ENCODE measurements at places on chromosomes 12 and 14.

GRCh38 chr12:6067152-6067916 is 57.1 kb downstream of the VWF start:
- no peak for DNase-seq

DNA sequence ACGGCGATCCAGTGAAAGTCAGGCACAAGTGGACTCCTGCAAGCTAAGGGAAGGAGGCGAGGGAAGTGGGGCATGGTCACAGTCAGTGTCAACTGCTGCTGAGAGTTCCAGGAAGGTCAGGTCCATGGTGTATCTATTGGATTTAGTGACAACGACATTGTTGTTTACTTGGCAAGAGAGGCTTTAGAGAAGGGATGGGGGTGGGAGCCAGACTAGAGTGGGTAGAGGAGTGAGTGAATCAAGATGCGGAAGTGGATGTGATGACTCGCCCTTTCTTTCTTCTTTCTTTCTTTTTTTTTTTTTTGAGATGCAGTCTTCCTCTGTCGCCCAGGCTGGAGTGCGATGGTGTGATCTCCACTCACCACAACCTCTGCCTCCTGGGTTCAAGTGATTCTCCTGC is 12.5 kb downstream of the P2RX7 start:
- DNase-seq: no peak

DNA sequence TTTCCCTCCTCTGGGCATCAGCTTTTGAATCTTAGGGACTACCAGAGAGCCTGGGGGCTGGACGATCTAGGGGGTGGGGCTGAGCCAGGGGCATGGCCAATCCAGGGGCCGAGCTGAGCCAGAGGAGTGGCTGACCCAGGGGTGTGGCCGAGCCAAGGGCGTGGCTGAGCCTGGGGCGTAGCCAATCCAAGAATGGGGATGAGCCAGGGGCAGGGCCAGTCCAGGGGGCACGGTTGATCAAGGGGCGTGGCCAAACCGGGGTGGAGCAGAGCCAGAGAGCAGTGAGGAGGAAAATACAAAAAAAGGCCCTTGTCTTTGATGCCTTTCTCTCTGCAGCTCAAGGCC is 219.3 kb upstream of the NOS1 start:
- DNase-seq: no peak

DNA sequence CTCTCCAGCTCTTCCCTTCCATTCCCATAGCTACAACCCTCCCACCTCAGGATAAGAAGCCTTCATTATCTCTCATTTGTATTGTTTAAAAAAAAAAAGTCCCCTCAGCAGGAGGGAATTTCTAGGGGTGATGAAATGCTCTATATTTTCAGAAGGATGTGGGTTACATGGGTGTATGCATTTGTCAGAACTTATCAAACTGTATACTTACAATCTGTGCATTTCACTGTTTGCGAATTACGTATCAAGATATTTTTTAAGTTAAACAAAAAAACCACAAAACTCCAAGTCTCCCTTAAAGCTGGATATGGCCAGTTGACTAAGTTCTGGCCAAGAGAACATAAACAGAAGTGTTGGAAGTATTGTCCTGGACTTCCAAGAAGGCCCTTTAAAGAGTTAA is 2.0 kb upstream of the FKBP11 start:
- DNase-seq: no peak

DNA sequence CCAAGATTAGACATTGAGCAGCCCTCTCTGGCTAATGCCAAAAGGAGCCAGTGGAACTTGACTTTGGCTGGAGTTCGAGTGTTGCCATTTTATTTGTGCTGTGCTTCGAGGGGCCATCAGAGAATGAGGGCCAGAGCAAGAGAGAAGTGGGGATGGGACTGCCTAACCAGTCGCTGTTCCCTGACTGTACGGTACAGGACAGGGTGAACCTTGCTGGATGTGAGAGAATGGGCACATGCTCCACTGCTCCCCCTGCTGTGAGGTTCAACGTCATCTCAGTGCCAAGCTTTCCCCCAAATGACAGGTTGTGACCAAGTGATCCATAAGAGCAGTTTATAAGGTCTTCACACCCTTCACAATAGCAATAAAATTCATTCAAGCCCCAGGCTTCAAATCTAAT is 55.1 kb upstream of the BCL11B start:
- no peak for DNase-seq

- DNase-seq: no peak
Measured at GRCh38 chr12:129675496-129675895, 228.3 kb downstream of the TMEM132D start.

GRCh38 chr14:90451961-90452360 is 55.1 kb downstream of the CALM1 start:
- no peak for DNase-seq

- DNase-seq: no peak
Measured at GRCh38 chr12:131793243-131794022, 34.8 kb upstream of the MMP17 start.

DNA sequence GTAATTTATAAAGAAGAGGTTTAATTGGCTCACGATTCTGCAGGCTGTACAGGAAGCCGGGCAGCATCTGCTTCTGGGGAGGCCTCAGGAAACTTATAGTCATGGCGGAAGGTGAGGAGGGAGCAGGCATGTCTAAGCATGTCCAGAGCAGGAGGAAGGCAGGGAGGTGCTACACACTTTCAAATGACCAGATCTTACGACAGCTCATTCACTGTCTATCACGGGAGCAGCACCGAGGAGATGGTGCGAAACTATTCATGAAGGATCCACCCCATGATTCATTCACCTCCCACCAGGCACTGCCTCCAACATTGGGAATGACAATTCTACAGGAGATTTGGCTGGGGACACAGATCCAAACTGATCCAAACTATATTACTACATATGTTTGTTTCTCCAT is 10.0 kb downstream of the SFSWAP start:
- no peak for DNase-seq

DNA sequence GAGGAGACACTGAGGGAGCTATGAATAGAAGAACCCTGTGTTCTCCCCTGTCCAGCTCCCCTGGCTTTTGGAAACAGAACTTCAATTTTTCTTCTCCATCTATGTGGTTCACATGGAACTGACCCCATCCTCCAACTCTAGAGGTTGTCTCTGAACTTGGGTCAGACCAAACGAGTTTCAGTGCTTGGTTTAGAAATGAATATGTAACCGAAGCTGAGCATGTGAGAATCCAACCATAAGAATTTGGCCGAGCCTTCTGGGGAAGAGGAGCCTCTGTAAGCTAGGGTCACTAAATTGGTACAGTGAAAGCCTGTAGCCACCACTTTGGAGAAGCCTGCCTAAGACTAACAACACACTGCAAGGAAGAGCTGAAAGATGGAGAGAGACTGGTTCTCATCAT is 464.4 kb downstream of the ZFP36L1 start:
- DNase-seq: no peak

GRCh38 chr14:41548666-41549065 is 58.0 kb upstream of the LRFN5 start:
- DNase-seq: no peak

- no peak for DNase-seq
Measured at GRCh38 chr12:101947316-101947715, 69.9 kb downstream of the DRAM1 start.

DNA sequence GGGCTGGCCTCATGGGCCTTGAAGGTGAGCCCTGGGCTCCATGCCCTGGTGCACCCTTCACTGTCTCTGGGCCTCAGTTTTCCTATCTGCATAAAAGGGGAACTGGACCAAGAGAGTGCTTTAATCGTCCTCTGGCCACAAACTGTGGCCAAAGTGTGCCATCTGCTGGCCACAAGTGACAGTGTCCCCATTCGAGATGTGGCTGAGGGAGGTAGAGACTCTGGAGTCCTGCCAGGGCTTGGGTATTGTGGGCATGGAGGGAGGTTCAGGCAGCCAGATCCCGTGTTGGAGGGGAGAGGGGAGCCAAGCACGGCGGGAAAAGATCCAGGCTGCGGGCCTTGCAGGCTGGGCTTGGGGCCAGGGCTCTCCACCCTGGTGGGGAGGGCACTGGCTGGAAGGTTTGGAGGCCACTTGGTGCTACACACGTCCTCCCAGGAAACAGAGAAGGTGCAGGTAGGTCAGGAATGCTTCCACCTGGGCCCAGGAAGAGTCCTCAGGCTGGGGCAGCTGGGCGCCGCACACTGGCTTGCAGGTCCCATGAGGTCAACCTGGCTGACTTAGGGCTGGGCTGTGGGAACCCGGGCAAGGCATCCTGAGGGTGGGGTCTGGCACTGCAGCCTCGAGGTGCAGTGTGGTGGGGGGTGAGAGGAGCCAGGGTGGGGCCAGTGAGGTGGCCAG is 7.3 kb upstream of the KIF26A start:
- no peak for DNase-seq

- no peak for DNase-seq
Measured at GRCh38 chr12:64389154-64389553, 1.4 kb downstream of the C12orf56 start.

- peak; percentile 93 for DNase-seq
Measured at GRCh38 chr12:121917950-121918678, at the start of gene CFAP251. Gene CFAP251, plus strand, starts transcription at chr12:121918592. Its CDS starts 2,714 bp downstream, at chr12:121921306.

- peak; percentile 22 for DNase-seq
Measured at GRCh38 chr14:93115821-93116675, at the start of gene ITPK1. Gene ITPK1, minus strand, starts transcription at chr14:93115925. Its CDS starts 762 bp downstream, at chr14:93115163.

- no peak for DNase-seq
Measured at GRCh38 chr14:20606190-20606901, 15.2 kb upstream of the RNASE12 start.

DNA sequence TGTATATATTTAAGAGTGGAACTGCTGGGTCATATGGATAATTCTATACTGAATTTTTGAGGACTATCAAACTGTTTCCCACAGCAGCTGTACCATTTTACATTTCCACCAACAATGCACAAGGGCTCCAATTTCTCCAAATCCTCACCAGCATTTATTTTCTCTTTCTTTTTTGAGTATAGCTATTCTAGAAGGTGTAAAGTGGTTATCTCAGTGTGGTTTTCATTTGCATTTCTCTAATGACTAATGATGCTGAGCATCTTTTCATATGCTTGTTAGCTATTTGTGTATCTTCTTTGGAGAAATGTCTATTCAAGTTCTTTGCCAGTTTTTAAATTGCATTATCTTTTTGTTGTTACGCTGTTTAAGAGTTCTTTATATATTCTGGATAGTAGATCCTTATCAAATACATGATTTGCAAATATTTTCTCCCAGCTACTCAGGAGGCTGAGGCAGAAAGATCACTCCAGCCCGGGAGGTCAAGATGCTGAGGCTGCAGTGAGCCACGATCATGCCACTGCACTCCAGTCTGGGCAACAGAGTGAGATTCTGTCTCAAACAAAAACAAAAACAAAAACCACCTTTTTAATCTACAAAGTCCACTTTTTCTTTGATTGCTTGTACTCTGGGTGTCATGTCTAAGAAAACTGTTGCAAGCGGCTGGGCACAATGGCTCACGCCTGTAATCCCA is 32.8 kb downstream of the GTF2A1 start:
- DNase-seq: no peak

DNA sequence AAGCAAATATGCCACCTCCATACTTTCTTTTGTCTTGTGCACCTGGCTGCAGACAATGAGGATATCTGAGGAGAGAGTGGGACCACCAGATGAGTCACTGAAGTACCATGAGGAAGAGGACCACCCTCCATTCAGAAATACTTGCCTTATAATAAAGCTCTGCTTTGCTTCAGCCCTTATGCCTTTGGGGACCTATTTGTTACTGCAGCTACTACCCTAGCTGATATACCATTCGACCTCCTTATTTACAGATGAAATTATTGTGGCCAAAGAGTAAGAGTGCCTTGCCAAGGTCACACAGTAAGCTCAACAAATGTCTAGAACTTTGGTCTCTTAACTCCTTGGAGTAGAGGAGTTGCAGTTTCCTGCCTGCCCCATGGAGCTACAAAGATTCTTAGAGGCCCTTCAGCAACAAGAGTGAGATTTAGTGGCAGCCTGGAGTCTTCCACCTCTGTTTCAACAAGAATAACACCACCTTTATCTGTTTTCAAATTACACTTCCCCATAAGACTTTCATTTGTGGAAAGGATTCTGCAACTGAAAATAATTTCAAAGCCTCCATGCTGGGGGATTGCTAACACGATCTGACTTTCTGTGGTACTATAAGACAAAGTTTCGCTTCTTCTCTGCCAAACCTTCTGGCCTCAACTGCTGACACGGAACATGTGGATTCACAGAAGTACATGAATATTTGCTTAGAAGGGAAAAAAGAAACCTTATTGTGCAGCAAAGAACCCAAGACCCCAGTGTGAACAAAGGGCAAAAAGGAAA is 3.6 kb downstream of the CMKLR1 start:
- no peak for DNase-seq

GRCh38 chr12:80356097-80356496 is 87.9 kb upstream of the PTPRQ start:
- DNase-seq: no peak

DNA sequence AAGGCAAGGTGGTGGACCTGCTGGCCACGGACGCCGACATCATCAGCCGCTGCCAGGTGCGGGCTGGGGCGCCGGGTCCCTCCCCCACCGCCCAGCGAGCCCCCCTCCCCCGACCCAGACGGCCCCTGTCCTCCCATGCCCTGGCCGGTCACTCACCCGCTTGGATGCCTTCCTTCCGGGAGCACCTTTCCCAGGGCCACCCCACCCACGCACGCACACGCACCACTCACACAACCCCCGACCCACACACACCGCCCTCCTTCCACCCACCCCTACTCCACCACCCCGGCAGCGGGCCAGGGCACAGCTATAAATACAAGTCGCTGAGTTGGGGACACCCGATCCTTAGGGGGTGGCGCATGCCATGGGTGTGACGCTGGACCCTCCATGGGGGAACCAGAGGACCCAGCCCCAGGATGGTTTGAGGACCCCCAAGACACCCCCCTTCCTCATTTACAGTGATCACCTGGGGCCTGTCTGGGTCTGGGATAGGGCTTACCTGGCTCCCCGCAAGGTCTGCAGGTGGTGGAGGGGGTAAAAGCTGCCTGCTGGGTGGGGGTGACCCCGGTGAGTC is 465 bp downstream of the ADSS1 start:
- no peak for DNase-seq

GRCh38 chr12:119649202-119649808 is 18.6 kb upstream of the PRKAB1 start:
- no peak for DNase-seq

DNA sequence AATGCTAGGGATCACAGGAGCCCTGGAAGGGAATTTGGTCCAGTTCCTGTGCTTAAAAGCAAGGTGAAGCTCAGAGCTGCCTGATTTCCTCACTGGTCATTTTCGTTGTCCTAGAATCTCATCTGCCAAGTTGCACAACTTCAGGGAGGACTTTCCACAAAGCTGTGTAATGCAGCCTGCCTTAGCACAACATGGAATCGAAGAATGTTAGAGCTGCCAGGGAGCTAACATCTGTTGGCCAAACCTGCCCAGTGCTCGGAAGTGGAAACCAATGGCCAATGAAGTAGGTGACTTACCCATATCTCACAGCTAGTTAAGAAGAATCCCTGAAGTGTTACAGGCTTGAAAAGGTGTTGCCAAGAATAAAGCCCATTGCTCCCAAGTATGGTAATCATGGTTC is 79.9 kb upstream of the SSTR1 start:
- DNase-seq: no peak

DNA sequence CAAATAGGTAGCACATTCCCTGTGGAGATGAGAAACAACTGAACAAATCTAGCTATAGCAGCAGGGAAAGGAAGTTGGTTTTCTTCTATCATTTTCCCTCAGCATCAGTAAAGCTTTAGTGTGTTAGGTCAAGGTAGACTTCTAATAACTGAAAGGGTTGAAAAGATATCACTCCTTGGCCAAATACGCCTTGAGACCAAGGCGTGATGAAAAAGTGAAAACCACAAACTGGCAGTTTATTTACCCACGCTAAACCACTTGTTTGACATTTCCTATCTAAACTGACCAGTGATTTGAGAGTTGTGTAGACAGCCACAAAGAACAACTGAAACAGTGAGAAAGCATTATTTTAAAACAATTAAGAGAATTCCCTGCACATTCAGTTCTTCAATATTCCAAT is 99.6 kb upstream of the SOX5 start:
- DNase-seq: no peak

- no peak for DNase-seq
Measured at GRCh38 chr14:64951724-64952123, 9.2 kb upstream of the GPX2 start.
